Astrocyte of the hippocampus (primary cell): ENCODE measurements at places on chromosomes 3 and 15.
A peak's percentile ranks its signal among the peaks of the same experiment; 100 is the strongest.

GRCh38 chr15:39860200-39860599 is 59.9 kb downstream of the GPR176 start:
- peak; percentile 34 for DNase-seq

GRCh38 chr15:101489599-101490407 is at the start of gene PCSK6:
Gene PCSK6, minus strand, starts transcription at chr15:101489707. Its CDS starts 37 bp downstream, at chr15:101489670.
- peak; percentile 43 for DNase-seq

DNA sequence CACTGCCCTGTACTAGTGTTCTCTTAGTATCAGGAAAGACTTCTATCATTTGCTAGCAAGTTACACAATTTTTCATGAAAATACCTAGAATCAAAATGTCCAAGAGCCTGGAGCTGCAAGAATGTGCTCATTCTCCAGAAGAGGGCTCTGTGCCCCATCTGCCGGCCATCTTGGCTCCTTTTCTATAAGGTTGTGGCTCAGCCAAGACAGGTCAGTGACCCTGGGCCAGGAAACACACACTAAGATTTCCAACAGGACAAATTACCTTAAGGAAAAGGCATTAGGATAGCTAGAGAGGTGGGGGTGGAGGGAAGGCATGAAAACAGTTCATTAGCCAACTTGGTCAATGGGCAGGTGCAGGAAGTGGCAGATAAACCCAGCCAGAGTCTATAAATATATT is 20.7 kb downstream of the TIMP4 start:
- DNase-seq: peak; percentile 34

GRCh38 chr3:175941352-175941751 is 1082.2 kb downstream of the NAALADL2 start:
- DNase-seq: no peak

GRCh38 chr15:38670128-38671005 is 105.8 kb upstream of the RASGRP1 start:
- DNase-seq: no peak

GRCh38 chr3:124639406-124640237 is 90.6 kb upstream of the UMPS start:
- no peak for DNase-seq

GRCh38 chr3:29627136-29628117 is 346.6 kb downstream of the RBMS3 start:
- DNase-seq: no peak

DNA sequence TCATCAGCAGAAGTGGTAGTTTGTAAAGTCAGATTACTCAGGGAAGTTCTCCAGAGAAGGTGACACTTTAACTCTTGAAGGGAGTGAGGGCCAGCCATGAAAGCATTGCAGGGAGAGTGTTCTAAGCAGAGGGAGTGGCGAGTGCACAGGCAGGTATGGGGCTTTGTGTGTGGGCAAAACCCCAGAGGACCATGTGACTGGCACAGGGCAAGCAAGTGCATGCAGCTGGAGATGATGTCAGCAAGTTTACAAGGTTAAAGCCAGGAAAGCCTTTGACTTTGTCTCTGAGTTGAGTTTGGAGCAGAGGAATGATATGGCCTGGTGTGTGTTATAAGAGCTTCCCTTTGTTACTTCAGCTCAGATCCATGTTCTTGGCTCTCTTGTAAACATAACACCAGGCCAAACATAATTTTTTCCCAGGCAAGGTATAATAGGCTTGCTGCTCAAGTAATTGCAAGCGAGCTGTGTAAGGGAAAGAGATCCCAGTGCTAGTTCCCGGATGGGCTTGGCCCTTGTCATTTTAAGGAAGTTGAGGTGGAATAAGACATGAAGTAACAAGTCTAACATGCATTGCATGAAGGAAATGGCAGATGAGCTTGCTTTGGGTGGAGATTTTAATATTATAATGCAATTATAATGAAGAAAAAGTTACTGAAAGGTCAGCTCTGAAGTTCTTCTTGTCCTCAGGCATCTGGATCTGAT is 341.1 kb upstream of the LRRC3B start:
- no peak for DNase-seq

DNA sequence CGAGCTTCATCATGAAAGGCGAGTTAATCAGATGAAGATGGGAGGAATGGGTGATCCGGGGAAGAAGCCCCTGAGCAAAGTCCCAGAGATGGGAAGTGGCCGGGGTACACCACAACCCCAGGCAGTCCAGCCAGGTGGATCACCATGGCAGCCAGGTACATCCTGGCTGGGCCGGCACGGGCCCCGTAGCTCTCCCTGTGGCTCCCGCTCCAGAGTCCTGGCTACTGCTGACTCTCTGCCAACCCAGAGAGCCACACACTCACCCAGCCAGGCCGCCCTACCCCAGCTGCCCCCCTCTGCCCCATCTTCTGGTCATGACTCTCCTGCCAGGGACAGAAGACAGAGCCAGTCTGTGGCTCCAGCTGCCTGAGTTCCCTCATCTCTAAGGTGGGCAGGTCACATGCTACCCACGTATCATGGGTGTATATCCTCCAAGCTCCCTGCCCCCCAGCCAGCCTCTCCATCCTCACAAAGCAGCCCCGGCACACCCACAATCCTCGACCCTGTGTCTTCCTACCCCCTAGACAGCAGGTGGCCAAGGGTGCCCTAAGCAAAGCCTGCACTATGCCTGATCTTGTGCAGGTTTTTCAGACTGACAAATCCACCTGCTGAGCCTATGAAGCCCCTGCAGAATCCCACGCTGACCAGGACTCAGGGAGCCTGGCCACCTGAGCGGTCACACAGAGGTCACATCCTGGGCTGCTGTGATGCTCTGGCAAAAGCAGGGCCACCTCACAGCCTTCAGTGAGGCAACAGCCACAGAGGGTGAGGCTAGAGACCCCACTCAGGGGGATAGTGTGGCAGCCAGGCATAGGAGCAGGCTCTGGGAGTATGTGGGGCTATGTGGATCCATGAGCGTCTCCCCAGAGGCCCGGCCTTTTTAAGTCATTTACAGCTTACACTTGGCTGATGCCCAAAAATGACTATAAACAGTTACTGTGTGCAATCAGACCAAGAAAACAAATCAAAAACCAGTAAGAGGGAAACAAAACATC is 13.2 kb downstream of the XXYLT1 start:
- DNase-seq: peak; percentile 25

DNA sequence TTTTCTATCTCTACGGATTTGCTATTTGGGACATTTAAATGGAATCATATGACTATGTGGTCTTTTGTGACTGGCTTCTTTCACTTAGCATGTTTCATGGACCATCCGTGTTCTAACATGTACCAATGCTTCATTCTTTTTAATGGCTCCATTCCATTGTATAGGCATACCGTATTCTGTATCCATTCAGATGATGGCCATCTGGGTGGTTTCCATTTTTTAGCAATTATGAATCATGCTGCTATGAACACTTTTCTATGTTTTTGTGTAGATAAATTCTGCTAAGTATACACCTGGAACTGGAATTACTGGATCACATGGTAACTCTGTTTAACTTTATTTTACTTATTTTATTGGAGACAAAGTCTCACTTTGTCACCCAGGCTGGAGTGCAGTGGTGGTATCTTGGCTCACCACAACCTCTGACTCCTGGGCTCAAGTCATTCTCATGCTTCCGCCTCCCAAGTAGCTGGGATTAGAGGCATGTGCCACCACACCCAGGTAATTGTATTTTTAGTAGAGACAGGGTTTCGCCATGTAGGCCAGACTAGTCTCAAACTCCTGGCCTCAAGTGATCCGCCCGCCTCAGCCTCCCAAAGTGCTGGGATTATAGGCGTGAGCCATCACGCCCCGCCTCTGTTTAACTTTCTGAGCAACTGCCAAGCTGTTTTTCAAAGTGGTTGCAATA is 13.4 kb downstream of the UBP1 start:
- no peak for DNase-seq

GRCh38 chr3:146498002-146498736 is 28.8 kb upstream of the PLSCR2 start:
- DNase-seq: no peak

- DNase-seq: no peak
These were observed 1.4 kb upstream of the MRPS25 start for GRCh38 chr3:15066467-15066866.

- no peak for DNase-seq
These were observed 127.9 kb upstream of the BNIP2 start for GRCh38 chr15:59817053-59817452.

- no peak for DNase-seq
These were observed 149.8 kb downstream of the MECOM start for GRCh38 chr3:169513672-169514071.

DNA sequence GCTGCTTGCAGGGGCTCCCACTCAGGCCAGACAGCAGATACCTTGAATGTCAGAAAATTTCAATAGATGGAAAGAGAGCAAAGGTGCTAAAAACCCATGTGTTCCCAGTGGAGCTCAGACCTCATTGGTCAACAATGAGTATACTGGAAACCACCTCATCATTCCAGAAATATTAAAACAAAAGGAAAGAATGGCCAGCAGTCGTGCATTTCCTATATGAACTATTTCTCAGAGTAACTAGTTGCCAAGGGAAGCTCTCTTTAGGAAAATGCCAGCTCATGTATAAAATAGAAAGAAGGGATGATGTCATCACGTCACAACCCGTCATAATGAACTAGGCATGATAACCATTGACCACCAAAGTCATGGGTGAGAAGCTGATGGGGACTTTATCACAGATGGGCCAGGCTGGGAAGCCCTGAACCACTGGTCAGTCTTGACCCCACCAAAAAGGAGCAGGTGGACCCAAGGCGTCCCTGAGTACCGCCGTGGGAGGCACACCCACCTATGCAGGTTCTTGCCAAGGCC is 17.5 kb downstream of the DNAJB8 start:
- DNase-seq: no peak

GRCh38 chr3:72440491-72440890 is 407.8 kb downstream of the SHQ1 start:
- DNase-seq: no peak

GRCh38 chr15:67150023-67150860 is 84.8 kb downstream of the SMAD3 start:
- DNase-seq: peak; percentile 98

DNA sequence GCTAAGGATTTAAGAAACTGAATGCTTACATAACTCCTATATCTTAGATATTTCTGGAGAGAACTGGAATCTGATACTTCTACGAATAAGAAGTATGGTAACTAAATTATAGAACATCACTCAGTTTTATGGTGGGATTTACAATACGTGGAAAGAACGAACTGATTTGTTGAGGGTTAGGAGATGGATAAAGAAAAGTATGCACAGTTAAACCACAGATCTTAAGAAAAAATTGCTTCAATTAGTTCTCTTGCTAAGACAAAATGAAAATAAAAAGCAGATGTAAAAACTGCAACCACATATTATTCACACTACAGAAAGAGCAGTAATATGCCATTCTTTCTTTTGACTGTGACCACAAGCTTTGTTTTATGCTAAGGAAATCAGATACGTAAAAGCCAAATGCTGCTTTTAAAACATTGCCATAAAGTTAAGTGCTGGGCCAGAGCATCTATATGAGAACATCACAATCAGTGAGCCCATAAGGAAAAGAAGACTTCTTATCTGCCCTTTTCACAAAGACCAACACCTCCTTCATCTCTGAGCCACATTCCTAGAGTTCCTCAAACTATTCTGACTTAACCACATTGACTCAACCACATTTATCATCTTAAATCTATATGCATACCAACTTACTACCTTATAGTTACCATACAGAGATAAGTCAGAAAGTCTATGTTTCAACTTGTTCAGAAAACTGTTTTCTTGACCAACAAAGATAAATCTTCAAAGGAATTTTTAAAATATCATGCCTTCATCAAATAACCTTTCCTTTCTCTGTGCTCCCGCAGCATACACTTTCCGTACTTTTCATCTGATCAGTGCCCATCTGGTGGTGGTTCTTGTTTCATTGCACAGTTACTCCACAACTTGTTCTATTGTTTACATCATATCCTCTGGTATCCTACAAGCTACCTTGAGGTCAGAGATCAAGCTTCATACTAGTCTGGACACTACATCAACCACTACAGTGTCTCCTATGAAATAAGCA is 61.7 kb downstream of the FSIP1 start:
- DNase-seq: peak; percentile 51

DNA sequence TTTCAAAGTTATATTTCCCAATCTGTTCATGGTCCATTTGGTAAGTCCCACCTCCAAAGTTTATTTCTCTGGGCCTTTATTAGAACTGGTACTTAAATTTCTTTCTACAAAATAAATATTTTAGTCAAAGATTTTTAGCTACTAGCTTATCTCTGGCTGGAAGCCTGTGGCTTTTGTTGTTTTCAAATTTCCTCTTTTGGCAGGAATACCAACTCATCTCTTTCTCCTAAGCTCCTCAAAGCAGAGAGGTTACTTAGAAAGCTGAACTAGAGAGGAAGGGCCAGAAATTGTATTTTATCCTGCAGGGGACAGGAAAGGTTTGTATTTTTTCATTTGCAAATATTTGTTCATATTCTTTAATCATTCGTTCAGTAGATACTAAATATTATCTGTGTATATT is 227.8 kb downstream of the TBL1XR1 start:
- DNase-seq: no peak

- no peak for DNase-seq
These were observed 20.1 kb upstream of the ANKDD1A start for GRCh38 chr15:64891561-64891960.

GRCh38 chr3:71002298-71002697 is 581.2 kb downstream of the FOXP1 start:
- DNase-seq: no peak

DNA sequence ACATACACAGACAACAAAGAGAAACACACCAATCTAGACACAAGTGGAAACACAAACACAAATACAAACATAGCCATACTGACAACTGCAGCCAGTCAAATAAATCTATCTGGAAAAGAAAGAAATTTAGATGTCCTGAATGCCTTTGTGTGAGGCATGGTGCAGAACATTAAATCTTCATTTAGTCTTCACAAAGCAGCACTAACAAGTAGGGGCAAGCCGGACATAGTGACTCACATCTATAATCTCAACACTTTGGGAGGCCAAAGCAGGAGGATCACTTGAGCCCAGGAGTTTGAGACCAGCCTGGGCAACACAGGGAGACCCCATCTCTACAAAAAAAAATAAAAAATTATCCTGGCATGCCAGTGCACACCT is 11.7 kb downstream of the MEGF11 start:
- DNase-seq: no peak
